Activated CD4-positive, alpha-beta T cell treated with anti-CD3 and anti-CD28 coated beads for 4 hours (primary cell): ENCODE measurements at places on chromosomes 16 and 17.

- no peak for DNase-seq
These were observed 13.2 kb downstream of the DYNLRB2 start for GRCh38 chr16:80554033-80554432.

GRCh38 chr17:50154604-50155003 lies 4.1 kb upstream of the PPP1R9B start:
- DNase-seq: no peak

- DNase-seq: no peak
These were observed 229.9 kb upstream of the SDK2 start for GRCh38 chr17:73874008-73874720.

- no peak for DNase-seq
These were observed 832 bp upstream of the SRRM2 start for GRCh38 chr16:2751577-2752034.

DNA sequence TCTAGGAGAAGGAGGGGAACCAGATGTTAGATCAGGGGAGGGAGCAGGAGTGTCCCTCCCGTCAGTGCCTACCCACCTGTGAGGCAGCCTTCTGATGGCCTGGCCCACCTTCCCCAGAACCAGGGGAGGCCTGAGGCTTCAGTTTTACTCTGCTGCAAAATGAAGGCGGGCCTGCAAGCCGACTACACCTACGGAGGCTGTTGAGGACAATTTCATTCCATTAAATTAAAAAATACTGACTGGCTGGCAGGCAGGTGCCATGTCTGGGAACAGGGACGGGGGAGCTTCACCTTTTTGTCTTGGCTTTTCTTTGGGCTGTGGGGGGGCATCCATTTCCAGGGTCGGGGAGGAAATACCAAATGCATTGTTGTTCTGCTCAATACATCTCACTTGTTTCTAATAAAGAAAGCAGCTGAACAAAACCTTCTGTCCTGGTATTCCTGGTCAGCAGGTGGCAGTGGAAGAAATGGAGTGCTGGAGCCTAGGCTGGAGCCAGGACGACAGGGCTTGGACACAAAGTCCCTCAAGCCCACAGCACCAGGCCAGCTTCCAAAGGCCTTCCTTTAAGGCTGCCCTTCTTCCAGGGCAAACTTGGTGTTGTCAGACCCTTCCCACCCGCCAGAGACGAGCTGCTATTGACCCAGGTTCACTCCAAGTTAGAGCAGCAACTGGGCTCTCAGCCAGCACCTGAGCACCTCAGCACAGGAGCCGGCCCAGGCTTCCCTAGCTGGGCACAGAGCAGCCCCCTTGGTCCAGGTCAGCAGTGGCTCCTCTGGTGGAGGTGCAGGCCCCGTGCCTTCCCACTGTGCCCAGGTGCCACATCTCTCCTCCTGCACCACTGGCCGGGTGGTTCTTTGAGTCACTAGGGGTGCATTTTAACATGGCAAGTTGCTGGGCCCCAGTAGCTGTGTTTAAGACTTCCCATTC lies 23.5 kb downstream of the PLCD3 start:
- no peak for DNase-seq

- no peak for DNase-seq
These were observed 15.9 kb downstream of the SDR42E2 start for GRCh38 chr16:22177968-22178930.

DNA sequence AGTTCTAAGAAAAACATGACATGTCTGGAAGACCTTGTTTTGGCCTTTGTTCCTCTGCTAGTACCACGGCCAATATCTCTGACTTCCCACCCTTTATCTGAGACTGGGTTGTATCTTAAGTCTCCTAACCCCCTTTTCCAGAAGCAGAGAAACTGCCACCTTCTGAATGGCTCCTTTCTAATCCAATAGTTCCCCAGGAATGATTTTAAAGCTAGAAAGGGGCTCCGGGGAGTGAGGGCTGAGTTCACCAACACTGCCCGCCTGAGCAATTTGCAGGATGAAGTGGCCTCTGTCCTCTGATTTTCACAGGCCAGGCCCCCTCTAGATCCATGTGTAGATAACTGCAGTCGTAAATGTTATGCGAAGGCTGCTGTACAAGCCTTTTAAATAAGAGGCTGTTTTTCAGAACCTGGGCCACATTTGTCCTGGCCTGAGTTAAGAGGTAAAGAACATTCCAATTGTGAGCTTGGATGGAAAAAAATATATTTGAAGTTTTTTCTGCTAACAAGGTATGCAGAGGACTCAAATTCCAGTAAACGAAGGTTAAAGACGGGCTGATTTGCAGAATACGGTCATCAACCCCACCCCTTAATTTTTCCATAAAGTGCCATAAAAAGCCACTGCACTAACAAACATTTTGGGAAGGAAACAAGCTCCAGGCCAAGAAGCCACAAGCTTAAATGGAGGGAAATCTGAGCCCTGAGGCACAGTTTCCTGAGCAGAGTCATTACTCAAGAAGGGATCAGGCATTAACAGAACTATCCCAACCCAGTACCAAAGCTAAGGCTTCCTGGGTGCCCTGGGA lies 117.0 kb upstream of the MAF start:
- DNase-seq: no peak

DNA sequence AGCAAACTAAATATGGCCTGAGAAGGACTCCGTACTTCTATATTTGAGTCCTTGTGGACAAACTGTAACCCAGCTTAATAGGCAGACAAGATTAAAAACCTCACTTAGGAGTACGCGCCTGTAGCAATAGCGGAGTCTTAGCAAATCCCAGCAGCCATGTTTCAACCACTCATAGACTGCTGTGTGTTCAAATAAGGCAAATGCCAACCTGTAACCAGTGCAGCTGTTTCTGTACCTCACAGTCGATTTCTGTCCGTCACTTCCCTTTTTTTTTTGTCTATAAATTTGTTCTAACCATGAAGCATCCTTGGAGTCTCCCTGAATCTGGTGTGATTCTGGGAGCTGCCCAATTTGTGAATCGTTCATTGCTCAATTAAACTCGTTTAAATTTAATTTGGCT lies 30.2 kb downstream of the TANC2 start:
- DNase-seq: no peak

DNA sequence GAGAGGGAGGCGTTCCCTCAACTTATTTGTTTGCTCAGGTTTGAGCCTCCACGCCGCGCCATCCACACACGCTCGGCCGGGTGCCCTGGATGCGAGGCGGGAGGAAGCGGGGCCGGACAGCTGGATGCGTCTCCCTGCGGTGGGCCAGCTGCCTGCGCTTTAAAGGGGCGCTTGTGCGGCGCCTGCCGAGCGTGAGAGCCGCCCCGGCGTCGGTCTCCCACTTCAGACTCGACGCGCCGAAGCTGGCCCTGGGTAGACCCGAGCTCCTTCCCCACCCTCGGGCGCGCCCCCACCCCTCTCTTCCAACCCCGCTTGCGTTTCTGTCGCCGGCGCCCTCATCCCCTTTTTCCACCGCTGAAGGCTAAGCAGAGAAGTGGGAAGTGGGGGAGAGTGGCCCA lies 527 bp upstream of the CHAD start:
- no peak for DNase-seq

- DNase-seq: no peak
These were observed 111.4 kb downstream of the METRNL start for GRCh38 chr17:83190601-83191387.

DNA sequence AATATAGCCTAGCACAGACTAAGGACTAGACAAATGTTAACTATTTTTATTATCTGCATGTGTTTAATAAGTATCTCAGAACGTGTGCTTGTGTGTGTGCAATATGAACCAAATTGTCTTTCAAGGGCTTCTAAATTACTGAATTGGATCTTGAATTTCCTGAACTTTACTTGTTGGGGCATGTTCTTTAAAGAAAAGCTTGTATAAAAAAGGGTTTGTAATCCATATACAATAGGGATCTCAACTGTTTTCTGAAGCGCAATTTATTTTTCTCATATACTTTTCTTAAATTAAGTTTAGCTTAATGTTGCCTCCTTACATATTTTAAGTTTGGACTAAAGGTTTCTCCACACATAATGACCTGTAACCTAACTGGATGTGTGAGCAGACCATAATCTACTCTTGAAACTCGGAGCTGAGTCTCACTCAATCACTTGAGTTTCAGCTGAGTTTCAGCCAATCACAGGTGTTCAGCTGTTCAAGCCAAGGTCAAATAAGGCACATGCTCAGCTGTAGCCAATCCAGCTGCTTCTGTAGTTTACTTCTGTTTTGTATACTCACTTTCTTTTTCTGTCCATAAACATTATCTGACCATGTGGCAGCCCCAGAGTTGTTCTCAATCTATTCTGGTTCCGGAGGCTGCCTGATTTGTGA lies 72.3 kb downstream of the CDK5R1 start:
- DNase-seq: no peak

DNA sequence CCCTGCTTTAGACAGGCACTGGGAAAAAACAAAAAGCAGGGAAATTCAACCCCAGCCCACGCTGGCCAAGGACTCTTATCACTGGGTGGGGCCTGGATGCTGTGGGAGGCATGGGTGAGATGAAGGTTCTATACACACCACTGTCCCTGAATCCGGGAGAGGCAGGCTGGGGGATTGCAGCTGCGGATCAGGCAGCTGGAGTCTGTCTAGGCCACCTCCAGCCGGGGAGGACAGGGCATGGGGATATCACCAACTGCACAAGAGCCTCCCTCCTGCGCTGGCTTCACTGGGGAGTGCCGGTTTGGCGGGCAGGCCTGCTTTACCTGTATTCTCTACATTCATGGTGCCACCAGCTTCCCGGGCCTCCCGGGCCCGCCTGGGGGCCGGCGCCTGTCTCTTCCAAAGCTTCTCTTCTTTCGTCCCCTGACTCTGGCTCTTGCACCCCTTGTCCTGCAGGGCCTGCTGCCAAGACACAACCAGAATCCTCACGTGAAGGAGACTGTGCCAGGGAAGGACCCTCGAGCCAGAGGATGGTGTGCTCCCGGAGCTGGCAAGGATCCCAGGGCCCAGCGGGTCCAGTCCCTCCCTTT lies 13.9 kb downstream of the KIFC3 start:
- no peak for DNase-seq

- no peak for DNase-seq
These were observed 114.6 kb upstream of the NOG start for GRCh38 chr17:56478836-56479447.

- DNase-seq: no peak
These were observed 103.6 kb downstream of the RMI2 start for GRCh38 chr16:11448796-11449416.

DNA sequence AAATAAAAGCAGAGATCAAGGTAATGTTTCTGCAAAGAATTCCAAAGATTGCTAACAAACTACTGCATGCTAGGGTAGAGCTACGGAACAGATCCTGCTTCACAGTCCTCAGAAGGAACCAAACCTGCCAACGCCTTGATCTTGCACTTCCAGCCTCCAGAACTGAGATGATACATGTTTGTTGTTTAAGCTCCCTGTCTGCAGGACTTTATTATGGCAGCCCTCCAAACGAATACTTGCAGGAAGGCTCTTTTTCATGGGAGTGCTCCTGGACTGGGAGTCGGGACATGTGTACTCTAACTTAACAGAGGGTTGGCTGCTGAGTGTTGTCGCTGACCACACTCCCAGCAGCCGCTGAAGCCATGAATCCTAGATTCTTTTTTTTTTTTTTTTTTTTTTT lies 808.8 kb upstream of the EEF2KMT start:
- no peak for DNase-seq

- DNase-seq: no peak
These were observed 26.7 kb upstream of the IRX6 start for GRCh38 chr16:55297062-55297909.

- DNase-seq: no peak
These were observed 11.1 kb upstream of the CHRNE start for GRCh38 chr17:4913994-4914393.

DNA sequence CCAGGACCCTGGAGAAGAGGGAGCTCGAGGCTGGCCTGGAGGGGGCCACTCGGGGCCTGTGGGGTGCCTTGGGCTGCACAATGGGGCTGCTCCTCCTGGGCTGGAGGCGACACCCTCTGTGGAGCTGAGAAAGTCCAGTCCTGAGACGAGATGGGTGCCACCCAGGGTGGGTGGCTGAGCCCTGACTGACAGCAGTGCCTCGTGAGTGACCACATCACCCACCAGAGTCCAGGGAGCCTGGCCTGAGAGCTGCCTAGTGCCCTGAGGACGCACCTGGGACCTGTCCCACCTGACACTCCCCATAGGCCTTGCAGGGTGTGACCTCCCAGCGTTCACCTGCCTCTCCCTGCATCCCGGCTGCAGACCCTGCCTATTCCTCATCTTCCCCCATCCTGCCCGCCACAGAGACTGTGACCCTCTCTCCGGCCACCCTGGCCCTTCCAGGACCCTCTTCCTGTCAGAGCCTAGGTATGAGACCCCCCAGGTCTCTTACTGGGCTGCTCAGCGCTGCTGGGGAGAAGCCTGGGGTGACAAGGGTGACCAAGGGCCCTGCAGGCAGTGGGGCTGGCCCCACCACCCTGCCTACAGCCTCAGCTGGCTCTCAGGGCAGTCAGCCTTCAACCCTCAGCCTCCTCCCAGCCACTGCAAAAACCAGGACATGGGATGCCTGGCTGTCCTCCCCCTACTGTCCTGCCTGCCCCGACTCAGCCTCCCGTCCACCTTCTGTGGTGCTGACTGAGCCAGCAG lies 41.2 kb downstream of the TNFRSF13B start:
- no peak for DNase-seq

- no peak for DNase-seq
These were observed 13.5 kb downstream of the PAM16 start for GRCh38 chr16:4337540-4338088.

GRCh38 chr16:1326946-1327618 lies 6.4 kb upstream of the BAIAP3 start:
- no peak for DNase-seq

- no peak for DNase-seq
These were observed 29.0 kb upstream of the CLEC3A start for GRCh38 chr16:77993111-77993985.

DNA sequence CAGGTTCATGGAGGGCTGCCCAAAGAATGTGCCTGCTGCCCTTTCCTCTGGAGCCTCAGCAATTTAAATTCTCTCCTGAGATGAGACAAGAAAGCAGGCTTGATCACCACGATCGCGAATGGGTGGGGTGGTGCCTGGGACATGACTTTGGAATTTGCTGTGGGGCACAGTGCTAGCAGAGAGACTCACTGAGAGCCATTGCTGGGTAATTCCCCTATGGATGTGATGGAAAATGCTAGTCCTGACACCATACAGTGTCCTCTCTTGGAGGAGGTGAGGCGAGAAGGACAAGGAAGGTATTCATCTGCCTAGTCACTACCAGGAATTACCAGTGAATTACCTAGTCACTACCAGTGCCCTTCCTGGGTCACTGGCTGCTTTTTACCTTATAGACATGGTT lies 15.5 kb downstream of the FAM20A start:
- no peak for DNase-seq

DNA sequence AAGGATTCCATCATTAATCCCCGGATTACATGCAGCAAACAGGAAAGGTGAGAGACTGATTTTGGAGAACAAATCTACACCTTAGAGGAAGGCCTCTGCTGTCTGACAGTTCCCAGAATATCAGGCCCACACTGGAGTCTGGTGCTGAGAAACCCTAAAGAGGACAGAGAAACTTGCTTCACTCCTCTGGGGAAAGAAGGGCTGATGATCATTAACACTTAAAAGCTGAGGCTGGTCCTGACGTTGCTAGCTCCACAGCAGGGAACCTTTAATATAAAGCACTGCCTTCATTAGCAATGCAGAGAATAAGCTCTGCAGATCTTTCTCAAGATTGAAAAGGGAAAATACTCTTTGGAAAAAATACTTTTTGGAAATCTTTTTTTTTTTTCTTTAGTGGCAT lies 1472.4 kb upstream of the GOT2 start:
- no peak for DNase-seq
